ENCODE measurements at places on chromosomes 11 and 22. TPM values are rescaled to one million over a fixed set of nuclear protein-coding genes. Genes with fewer than 3 reads are reported as not detected.

- no peak overlapping the region for H3K27ac ChIP-seq
- H3K4me3 ChIP-seq: no peak overlapping the region
- H3K36me3 ChIP-seq: no peaks in the 10 kb centered on the region
- H3K27me3 ChIP-seq: peaks cover 35% of the 10 kb centered on the region
- DNase-seq: no peak
Measured at GRCh38 chr11:36588099-36588498, 6.2 kb upstream of the IFTAP start.

GRCh38 chr11:19344661-19345518 lies 104.1 kb upstream of the E2F8 start:
- H3K27ac ChIP-seq: no peak overlapping the region
- no peak overlapping the region for H3K4me3 ChIP-seq
- H3K36me3 ChIP-seq: no peaks in the 10 kb centered on the region
- H3K4me1 ChIP-seq: peaks cover 5% of the 10 kb centered on the region

DNA sequence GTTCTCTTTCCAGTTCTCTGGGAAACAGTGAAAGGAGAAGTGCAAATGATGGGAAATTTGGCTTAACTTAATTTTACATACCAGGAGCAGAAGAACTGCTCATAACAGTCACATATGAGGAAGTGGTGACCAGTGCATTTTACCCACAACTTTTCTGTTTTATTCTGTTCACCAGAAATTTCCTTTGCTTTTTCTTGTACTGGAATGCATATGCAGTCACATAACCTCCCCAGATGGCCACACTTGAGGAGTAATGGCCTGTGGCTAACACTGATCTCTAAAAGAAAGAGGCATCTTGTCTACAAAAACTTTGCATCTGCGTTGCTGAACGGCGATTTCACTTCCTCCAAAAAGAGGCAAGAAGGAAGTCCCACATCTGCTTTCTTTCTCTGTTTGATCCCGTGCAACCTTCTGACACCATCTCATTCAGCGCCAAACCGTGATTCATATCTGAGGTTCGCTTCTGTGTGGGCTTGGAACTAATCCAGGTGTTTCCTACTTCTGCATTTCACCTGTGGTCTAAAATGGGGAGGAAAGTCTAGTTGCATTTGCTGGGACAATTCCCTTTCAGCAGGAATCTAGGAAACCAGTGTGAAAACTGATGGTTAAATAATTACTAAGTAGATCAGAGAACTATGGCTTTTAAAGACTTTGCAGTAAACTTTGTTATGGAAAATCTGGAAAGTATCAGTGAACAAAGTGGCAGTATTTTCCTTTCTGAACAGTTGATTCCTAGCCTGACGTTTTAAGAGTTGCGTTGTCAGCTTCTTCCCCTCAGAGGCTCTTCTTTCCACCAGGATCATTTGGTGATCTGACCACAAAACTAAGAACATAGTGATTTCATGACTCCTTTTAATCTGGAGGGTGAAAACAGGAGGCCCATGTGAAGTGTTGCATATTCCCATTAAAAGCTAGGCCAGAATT lies 4.2 kb upstream of the MPEG1 start:
- no peak for DNase-seq
- no peak overlapping the region for H3K27ac ChIP-seq
- H3K4me3 ChIP-seq: no peak overlapping the region
- H3K36me3 ChIP-seq: no peaks in the 10 kb centered on the region

GRCh38 chr22:41478891-41479521 lies 10.1 kb downstream of the ACO2 start:
- no peaks in the 10 kb centered on the region for H3K27me3 ChIP-seq
- peaks cover 8% of the 10 kb centered on the region for H3K4me1 ChIP-seq
- peaks cover under 1% of the 10 kb centered on the region for H3K36me3 ChIP-seq
- no peak overlapping the region for H3K4me3 ChIP-seq

DNA sequence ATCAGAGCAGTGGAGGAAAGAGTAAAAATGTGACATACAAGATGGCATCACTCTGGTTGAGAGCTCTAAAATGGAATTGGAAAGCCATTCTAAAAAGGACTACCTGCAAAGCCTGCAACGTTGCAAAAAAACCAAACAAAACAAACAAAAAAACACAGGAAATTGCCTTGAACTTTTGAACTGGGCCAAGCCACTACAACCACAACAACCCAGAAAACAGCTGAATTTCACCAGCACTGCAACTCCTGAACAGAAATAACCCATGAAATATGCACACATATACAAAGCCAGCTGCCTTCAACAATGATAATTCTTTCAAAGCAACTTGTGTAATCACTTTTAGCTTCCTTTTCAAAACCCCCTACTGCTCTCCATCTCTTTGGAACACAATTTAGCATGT lies 326.6 kb upstream of the LRRC4C start:
- H3K36me3 ChIP-seq: no peaks in the 10 kb centered on the region
- no peak overlapping the region for H3K4me3 ChIP-seq
- H3K4me1 ChIP-seq: no peaks in the 10 kb centered on the region
- H3K27ac ChIP-seq: no peak overlapping the region

Gene KCNE3
- not detected for total RNA-seq

Gene MFRP
- total RNA-seq: not detected

Gene ZNF214
- total RNA-seq: not detected
